ENCODE measurements at places on chromosomes 2 and 18. TPM values are rescaled to one million over a fixed set of nuclear protein-coding genes. Genes with fewer than 3 reads are reported as not detected.

DNA sequence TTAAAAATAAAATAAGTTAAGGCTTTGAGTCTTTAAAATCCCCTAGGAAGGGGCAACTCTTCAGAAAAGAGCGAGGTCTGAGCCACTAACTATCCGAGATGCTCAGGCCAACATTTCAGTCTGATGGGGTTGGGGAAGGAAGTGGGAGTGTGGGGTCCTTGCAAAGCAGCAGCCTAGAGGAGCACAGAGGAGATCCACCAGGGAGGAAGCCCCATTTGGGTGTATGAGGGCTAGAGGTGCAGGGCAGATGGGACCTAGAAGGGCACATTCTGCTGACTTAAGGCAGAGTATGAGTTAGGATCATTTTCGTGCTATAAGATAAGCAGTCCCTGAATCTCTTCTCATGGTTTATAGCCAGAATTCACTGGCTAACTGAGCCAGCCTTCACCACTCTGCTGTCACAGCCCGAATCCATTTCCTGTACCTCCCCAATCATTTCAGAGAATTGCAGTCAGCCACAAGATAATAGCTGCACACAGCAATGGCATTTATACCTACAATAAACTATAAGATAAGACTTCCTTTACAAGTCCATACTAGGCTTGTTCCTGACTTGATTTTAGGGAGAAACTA is 37.0 kb downstream of the MRPL30 start:
- H3K27ac ChIP-seq: no peak overlapping the region
- DNase-seq: no peak
- no peaks in the 10 kb centered on the region for H3K4me1 ChIP-seq
- no peak overlapping the region for H3K4me3 ChIP-seq
- H3K36me3 ChIP-seq: peaks cover 23% of the 10 kb centered on the region

- H3K27me3 ChIP-seq: peaks cover 1% of the 10 kb centered on the region
- peaks cover 37% of the 10 kb centered on the region for H3K4me1 ChIP-seq
- DNase-seq: no peak
- H3K4me3 ChIP-seq: no peak overlapping the region
- no peak overlapping the region for H3K27ac ChIP-seq
These were observed 10.5 kb downstream of the ITGB1BP1 start for GRCh38 chr2:9412781-9413180.

DNA sequence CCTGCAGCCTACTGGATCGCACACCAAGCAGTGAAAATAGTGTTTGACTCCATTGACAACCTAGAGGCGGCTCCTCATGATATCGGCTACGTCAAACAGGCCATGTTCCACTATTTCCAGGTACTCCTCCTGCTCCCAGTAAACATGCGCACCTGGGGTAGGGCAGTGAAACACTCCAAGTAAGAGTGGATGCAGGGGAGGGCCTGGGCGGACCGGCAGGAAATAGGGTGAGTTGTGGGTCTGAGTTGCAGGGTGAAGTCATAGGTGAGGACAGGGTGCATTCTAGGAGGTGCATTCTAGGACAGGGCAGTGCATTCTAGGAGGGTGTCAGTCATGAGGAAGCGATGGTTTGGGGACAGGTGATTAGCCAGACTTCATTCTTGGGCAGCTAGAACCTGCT is 5.0 kb downstream of the NAGK start:
- H3K27me3 ChIP-seq: peaks cover 4% of the 10 kb centered on the region
- no peak for DNase-seq
- peaks cover 21% of the 10 kb centered on the region for H3K36me3 ChIP-seq
- no peak overlapping the region for H3K4me3 ChIP-seq
- H3K4me1 ChIP-seq: peaks cover 47% of the 10 kb centered on the region

PPP1R1C gene
- polyA plus RNA-seq: not detected

UNC50 gene
- polyA plus RNA-seq: 42.1 TPM

GRCh38 chr2:230205721-230206120 is 14.1 kb downstream of the SP110 start:
- H3K4me3 ChIP-seq: no peak overlapping the region
- H3K27me3 ChIP-seq: no peaks in the 10 kb centered on the region
- DNase-seq: no peak
- H3K4me1 ChIP-seq: peaks cover 6% of the 10 kb centered on the region
- no peak overlapping the region for H3K27ac ChIP-seq

- DNase-seq: no peak
- H3K36me3 ChIP-seq: peaks cover 9% of the 10 kb centered on the region
- no peaks in the 10 kb centered on the region for H3K4me1 ChIP-seq
- H3K27me3 ChIP-seq: no peaks in the 10 kb centered on the region
- no peak overlapping the region for H3K27ac ChIP-seq
- no peak overlapping the region for H3K4me3 ChIP-seq
These were observed 27.8 kb downstream of the SPIRE1 start for GRCh38 chr18:12630136-12630535.

- no peaks in the 10 kb centered on the region for H3K27me3 ChIP-seq
- H3K36me3 ChIP-seq: peaks cover 4% of the 10 kb centered on the region
- DNase-seq: no peak
- no peak overlapping the region for H3K4me3 ChIP-seq
- H3K27ac ChIP-seq: no peak overlapping the region
These were observed 14.8 kb downstream of the PLEKHM3 start for GRCh38 chr2:208010506-208010905.

GRCh38 chr2:191158747-191159146 is 8.0 kb upstream of the STAT4 start:
- H3K27ac ChIP-seq: no peak overlapping the region
- H3K4me1 ChIP-seq: peaks cover 22% of the 10 kb centered on the region
- no peak overlapping the region for H3K4me3 ChIP-seq
- DNase-seq: no peak
- H3K27me3 ChIP-seq: no peaks in the 10 kb centered on the region

IL1A gene
- polyA plus RNA-seq: not detected

DNA sequence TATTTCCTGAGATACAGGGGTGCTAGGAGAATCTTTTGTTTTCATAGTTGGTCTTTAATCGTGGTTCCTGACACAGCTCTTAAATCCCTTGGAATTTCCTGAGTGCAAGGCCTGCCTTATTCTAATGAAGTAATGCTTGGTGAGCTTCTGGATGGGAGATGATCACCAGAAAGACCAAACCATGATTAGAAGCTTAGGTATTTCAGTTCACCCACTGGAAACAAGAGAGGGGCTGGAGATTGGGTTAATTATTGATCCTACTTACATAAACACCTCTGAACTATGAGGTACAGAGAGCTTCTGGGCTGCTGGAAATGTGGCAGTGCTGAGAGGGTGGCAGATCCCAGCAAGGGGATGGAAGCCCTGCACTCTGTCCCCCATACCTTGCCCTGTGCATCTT is 406.8 kb downstream of the THSD7B start:
- H3K36me3 ChIP-seq: no peaks in the 10 kb centered on the region
- no peak for DNase-seq
- no peak overlapping the region for H3K4me3 ChIP-seq
- no peak overlapping the region for H3K27ac ChIP-seq
- H3K4me1 ChIP-seq: no peaks in the 10 kb centered on the region

All from immature natural killer cell (primary cell).